ENCODE measurements at places on chromosomes 16 and 17.
A peak's percentile ranks its signal among the peaks of the same experiment; 100 is the strongest.

- DNase-seq, result no peak
These were observed 26.6 kb downstream of the GSE1 start for GRCh38 chr16:85639529-85640253.

DNA sequence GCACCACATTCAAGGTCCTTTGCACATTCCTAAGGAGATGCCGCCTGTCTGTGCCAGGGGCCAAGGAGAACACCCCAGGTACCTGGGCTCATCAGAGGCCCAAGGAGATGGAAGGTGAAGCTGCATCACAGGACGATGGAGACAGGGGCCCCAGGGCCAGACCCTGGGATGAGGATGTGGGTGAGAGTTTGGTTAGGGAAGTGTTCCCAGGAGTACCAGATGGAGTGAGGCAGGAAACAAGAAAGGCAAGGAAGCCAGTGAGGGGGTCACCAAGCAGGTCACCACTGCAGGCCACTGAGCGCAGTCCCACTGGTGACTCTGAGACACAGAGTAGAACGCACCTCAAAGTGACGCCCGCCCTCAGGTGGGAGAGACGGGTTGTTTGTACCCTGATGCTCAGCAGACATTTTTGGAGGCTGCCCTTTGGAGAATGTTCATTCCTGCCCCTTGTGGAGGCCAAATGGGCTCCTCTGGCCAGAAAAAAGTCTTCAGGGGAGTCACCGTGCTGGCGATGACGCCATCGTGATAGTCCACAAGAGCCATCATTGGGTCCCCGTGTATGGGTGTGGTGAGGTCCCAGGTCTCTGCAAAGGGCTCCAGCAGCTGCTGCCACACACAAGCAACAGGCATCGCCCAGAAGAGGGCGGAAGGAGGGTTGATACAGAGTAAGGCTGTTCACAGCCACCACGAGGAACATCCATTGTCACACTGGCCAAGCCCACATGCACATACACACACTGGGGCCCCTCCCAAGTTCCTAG, 57.5 kb downstream of the BEAN1 start:
- no peak for DNase-seq

GRCh38 chr17:82799591-82799990, 40.2 kb downstream of the ZNF750 start:
- DNase-seq, result no peak

- DNase-seq, result no peak
These were observed 18.3 kb downstream of the KRT12 start for GRCh38 chr17:40848583-40849235.

DNA sequence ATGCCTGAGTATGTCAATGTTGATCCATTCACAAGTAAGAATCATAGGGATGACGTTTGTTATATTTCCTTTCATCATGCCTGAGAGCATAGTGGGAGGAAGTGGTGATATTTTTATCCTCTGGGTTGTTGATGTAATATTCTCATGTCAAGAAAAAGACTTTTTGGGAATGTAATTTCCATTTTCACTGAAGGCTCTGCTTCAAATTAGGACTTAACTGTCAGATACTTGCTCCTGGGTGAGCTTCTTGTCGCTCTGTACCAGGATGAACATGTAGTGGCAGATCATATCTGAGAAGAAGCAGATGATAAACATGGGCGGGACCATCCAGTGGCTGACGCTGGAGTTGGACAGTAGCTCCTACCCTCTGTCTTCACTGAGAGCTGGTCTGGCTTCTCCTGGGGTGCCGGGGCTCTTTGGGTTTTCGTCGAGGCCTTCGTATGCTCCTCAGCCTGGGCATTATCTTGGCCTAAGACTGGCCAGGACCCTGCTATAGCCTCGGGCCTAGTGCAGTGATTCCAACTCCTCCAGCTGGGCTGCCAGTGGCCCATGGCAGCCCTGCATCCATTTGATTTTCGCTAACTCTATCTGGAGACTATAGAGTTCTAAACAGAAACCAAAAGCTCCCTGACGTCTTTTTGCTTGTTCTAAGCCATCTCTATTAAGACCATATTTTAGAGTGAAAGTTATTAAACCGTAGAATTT, 19.7 kb downstream of the CYB5B start:
- DNase-seq, result no peak

- DNase-seq, result no peak
These were observed 581.0 kb downstream of the KCNJ18 start for GRCh38 chr17:22273308-22273707.

GRCh38 chr16:84298376-84298899, 3.8 kb downstream of the WFDC1 start:
- no peak for DNase-seq

GRCh38 chr16:25279491-25279890, 21.8 kb upstream of the ZKSCAN2 start:
- no peak for DNase-seq

GRCh38 chr16:9633844-9634243, 542.4 kb downstream of the HAPSTR1 start:
- DNase-seq, result no peak

DNA sequence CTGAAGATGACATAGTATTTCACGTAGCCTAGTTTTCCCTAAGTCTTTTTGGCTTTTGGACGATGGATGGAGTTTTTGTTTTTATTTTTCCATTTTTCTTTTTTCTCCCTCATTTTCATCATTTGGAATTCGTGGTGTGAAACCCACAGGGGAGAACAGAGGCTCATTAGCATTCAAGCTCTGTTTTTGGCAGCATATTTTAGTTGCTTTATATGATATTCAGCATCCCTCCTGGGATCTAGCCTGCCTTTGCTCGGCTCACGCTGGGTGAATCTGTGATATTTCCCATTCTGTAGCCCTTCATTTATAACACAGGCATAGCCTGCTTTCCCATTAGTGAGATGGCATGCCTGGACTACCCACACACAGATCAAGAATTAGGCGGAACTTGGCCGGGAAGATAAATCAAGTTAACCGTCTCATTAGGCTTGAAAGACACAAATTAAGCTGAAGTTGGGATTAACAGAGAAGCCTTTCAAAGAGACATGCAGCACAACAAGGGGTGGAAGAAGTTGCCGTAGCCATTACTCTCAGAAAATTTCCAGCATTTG, 20.1 kb upstream of the CLEC19A start:
- DNase-seq, result no peak

- peak; percentile 85 for DNase-seq
These were observed 3.2 kb downstream of the MPV17L start for GRCh38 chr16:15398618-15399316.

GRCh38 chr17:63550817-63551639, 751 bp downstream of the DCAF7 start:
- DNase-seq, result no peak

- DNase-seq, result no peak
These were observed 530 bp upstream of the CCL22 start for GRCh38 chr16:57358086-57358420.

GRCh38 chr17:78599419-78599818, 22.2 kb upstream of the DNAH17 start:
- DNase-seq, result no peak

DNA sequence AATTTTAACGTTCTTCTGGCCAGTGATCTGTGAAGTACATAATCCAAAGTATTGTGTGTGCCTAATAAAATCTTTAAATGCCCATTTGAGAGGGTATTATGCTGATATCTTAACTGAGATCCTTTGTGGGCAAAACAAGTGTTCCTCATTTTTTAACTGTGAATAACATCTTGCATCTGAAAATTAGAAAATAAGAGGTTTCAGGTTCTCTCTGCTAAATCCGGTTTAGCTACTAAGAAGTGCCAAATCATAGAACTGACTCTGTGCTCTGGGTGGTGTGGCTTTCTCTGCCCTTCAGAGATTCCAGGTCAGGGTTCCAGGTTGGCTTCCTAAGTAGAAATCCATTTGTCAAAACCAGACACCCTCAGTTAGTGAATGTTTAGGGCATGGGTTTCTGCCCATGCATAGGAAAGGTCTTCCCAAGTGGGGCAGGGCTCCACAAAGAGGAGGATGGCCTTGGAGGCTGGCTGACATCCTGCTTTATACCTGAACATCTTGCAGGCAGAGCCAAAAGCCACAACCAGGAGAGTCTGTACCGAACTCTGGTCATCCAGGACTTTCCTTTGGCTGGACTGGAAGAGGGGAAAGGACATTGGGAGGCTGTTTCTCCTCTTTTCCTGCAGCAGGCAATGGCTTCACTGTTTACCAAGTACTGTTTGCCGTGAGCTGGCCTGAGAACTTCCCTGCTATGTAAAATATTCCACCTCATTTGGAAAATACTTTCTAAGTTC, 8.5 kb downstream of the ALDH3A2 start:
- DNase-seq, result no peak

DNA sequence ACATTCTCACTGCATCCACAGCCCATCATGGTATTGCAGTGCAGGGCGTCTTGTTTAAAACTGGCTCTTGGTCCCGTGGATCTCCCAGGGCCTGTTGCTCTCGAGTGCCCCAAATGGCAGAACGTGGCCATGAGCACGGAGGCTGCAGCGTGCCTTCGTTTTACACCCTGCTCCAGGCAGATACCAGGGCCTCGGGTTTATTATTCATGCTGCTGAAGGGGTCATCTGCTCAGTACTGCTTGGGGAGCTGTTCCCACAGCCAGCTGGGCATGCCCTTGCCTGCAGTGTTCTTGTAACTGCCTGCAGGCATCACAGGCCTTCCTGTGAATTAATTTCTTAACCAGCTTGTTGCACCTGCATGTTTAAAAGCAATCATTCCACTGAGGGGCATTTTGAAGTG, 129.7 kb upstream of the CHMP6 start:
- DNase-seq, result peak; percentile 55

GRCh38 chr16:67428146-67428731, 2.7 kb upstream of the HSD11B2 start:
- DNase-seq, result peak; percentile 91

DNA sequence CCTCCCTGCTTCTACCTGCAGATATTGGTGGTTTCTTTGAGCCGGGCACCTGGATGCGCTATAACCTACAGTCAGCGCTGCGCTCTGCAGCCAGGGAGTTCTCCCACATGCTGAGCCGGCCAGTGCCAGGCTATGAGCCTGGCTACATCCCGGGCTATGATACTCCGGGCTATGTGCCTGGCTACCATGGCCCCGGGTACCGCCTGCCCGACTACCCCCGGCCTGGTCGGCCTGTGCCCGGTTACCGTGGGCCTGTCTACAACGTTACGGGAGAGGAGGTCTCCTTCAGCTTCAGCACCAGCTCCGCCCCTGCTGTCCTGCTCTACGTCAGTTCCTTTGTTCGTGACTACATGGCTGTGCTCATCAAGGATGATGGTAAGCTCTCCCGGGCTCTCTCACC, 13.2 kb downstream of the CNTNAP1 start:
- no peak for DNase-seq

DNA sequence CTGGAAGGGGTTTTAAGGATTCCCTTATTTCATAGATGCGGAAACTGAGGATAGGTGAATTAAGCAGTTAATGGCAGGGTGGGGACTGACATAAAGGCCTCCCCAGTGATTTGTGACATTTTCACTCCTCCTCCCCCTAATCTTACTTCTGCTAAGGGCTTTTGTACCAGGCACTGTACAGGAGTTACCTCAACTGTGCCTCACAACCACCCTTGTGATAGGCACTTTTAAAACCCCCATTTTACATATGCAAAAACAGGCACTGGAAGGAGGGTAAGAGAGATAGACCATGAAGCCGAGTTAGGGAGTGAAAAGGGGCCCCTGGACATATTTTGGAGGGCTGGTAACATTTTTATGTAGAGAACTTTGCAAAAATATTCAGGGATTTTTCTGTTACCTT, 862 bp upstream of the GDE1 start:
- no peak for DNase-seq

DNA sequence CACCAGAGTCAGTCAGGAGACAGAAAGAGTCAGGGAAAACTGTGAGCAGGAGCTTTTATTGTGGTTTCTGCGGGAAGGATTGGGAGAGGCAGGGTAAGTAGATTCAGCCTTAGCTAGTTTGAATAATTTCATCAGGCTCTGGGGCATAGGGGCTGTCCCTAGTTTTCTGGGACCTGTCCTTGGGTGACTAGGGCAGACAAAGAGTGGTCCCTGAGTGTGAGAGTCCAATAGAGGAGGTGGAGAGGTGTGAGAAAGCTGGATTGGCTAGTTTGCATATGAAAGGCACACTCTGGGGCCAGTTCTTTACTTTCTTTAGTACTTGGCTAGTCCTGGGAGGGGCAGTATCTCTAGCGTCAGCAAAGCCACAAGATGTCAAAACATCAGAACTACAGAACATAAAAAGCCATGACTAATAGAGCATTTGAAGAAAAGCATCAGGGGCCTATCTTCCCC, 255.6 kb downstream of the HS3ST3A1 start:
- no peak for DNase-seq

GRCh38 chr16:89620406-89620841, 7.0 kb downstream of the DPEP1 start:
- DNase-seq, result no peak

DNA sequence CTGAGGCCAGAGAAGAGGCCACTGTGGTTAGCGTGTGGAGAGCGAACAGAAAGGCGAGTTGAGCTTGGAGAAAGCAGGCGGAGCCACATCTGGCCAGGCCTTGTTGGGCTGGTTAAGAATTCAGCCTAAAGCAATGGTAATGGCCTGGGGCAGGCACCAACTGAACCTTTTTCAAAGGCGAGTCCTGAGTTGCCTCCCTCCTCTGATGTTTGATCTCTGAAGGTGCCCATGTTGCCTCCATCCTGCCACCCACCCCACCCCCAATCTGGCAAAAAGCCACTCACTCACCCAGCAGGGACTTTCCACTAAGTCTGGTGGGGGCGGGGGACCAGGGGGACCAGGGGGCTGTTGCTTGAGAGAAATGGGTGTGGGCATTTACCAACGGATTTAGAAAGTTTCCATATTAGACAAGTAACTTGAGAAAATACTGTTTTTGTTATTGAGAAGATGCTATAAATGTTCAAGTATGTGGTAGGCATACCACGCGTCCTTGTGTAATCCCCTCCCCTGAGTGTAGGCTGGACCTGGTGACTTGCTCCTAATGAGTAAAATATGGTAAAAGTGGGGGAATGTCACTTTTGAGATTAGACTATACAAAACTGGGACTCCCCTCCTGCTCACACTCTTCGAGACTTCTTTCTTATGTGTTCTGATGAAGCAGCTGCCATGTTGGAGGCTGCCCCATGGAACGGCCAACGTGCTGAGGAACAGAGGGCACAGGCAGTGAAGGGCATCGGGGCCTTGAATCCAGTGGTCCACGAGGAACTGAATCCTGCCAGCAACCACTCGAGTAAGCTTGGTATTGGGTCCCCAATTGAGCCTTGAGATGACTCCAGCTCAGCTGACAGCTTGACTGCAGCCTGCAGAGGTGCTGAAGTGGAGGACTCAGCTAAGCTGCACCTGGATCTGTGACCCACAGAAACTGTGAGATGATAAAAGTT, 29.9 kb upstream of the TNS4 start:
- no peak for DNase-seq

DNA sequence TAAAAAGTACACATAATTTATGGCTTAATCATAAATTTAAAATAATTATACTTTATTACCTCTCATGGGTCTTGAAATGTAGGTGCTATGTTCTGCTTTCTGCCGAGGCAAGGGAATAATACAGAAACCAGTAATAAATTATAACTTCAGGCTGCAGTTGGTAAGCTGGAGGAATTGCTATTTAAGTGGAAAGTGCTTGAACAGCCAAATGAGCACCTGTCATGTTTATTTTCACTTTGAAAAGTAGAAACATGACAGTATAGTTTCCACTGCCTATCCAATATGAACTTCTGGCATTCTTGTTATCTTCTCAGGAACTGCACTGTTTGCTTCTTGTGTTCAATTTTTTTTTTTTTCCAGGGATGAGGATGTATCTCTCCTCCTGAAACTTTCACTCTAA, 146.0 kb downstream of the FTO start:
- DNase-seq, result no peak

GRCh38 chr17:4573115-4573514, 11.2 kb upstream of the SMTNL2 start:
- no peak for DNase-seq

GRCh38 chr16:29663807-29664090, 702 bp downstream of the SPN start:
- DNase-seq, result no peak

GRCh38 chr16:15808071-15808470, 48.8 kb downstream of the MYH11 start:
- DNase-seq, result no peak
